ENCODE measurements at places on chromosomes 6 and 20. TPM values are rescaled to one million over a fixed set of nuclear protein-coding genes. Genes with fewer than 3 reads are reported as not detected.

Gene NCOA5
- polyA plus RNA-seq, result 10.7 TPM

Gene SCAF8
- polyA plus RNA-seq, result 10.2 TPM

Gene MLN
- polyA plus RNA-seq, result not detected

Gene SMIM28
- not detected for polyA plus RNA-seq

Gene GSS
- polyA plus RNA-seq, result 40.9 TPM

Gene C6orf15
- polyA plus RNA-seq, result 0.08 TPM

Gene HLA-DQA1
- 2.8 TPM for polyA plus RNA-seq

Gene DPM1
- polyA plus RNA-seq, result 20.7 TPM

Gene PAX1
- polyA plus RNA-seq, result 0.14 TPM

Gene THEMIS
- 0.22 TPM for polyA plus RNA-seq

Gene ANKEF1
- 2.3 TPM for polyA plus RNA-seq

Gene PTCRA
- not detected for polyA plus RNA-seq

Gene TCFL5
- polyA plus RNA-seq, result 2.8 TPM

Gene PREX1
- 3.0 TPM for polyA plus RNA-seq

Gene RIMS4
- polyA plus RNA-seq, result 0.05 TPM

Gene ZNF391
- polyA plus RNA-seq, result 0.47 TPM

Gene SIRPD
- not detected for polyA plus RNA-seq

Gene LHFPL5
- not detected for polyA plus RNA-seq

Gene HAO1
- polyA plus RNA-seq, result not detected

Gene PARD6B
- 6.5 TPM for polyA plus RNA-seq

Gene OR12D3
- not detected for polyA plus RNA-seq

Gene SPO11
- polyA plus RNA-seq, result not detected

Gene VGLL2
- polyA plus RNA-seq, result 0.04 TPM

Gene RBPJL
- 0.04 TPM for polyA plus RNA-seq

Gene KIAA1755
- 1.4 TPM for polyA plus RNA-seq

Gene SUMO4
- not detected for polyA plus RNA-seq

Gene MRS2
- 9.4 TPM for polyA plus RNA-seq

Gene KDM1B
- polyA plus RNA-seq, result 2.5 TPM

Gene RSPO4
- polyA plus RNA-seq, result 0.06 TPM

Gene COL12A1
- polyA plus RNA-seq, result 9.5 TPM

Gene SNPH
- 0.92 TPM for polyA plus RNA-seq

Gene SGK2
- 0.26 TPM for polyA plus RNA-seq

Gene ZNF334
- 1.8 TPM for polyA plus RNA-seq

Gene COL21A1
- 1.6 TPM for polyA plus RNA-seq

Gene E2F1
- 6.4 TPM for polyA plus RNA-seq

Gene LRFN2
- polyA plus RNA-seq, result 0.28 TPM

Gene PPP1R3G
- polyA plus RNA-seq, result 0.92 TPM

Gene CCR6
- polyA plus RNA-seq, result 0.27 TPM

Gene POPDC3
- 0.24 TPM for polyA plus RNA-seq

Gene TCP11
- 0.02 TPM for polyA plus RNA-seq

Gene TMEM244
- polyA plus RNA-seq, result not detected

Gene PRSS16
- 8.9 TPM for polyA plus RNA-seq

All from esophagus (tissue), 2 donors.